Breast epithelium (tissue), 4 donors: ENCODE measurements at places on chromosomes 12 and 14. TPM values are rescaled to one million over a fixed set of nuclear protein-coding genes. Genes with fewer than 3 reads are reported as not detected.

Gene POTEG
- total RNA-seq, result not detected

Gene KRT75
- not detected for total RNA-seq

Gene ACVRL1
- 24.7 TPM for total RNA-seq

Gene BMP4
- 17.0 TPM for total RNA-seq

Gene OSGEP
- total RNA-seq, result 38.1 TPM

Gene LPCAT3
- total RNA-seq, result 67.5 TPM

Gene SIX1
- 5.0 TPM for total RNA-seq

Gene GPRC5D
- not detected for total RNA-seq

Gene DNAH10
- 0.44 TPM for total RNA-seq

Gene SIX6
- total RNA-seq, result not detected

Gene OR11G2
- not detected for total RNA-seq

Gene TAS2R14
- 8.8 TPM for total RNA-seq

Gene DIO2
- 2.2 TPM for total RNA-seq

Gene FGF23
- not detected for total RNA-seq

Gene SYCP3
- total RNA-seq, result 0.16 TPM

Gene C12orf76
- 18.1 TPM for total RNA-seq

Gene BCL11B
- total RNA-seq, result 2.6 TPM

Gene ITGA7
- total RNA-seq, result 190 TPM

Gene PLBD1
- total RNA-seq, result 20.6 TPM

Gene TAPBPL
- total RNA-seq, result 24.6 TPM

Gene LIN7A
- total RNA-seq, result 25.6 TPM

Gene TEX52
- total RNA-seq, result not detected

Gene OR4K5
- not detected for total RNA-seq

Gene PKP2
- 39.2 TPM for total RNA-seq

Gene LRP1-AS
- total RNA-seq, result not detected

Gene AGAP2
- total RNA-seq, result 1.2 TPM

Gene SUDS3
- 66.3 TPM for total RNA-seq

Gene FOXN4
- not detected for total RNA-seq

Gene PCED1B
- 1.6 TPM for total RNA-seq

Gene BATF
- 15.7 TPM for total RNA-seq

Gene PTGER2
- total RNA-seq, result 5.9 TPM

Gene KRT78
- total RNA-seq, result not detected

Gene CCDC38
- 0.73 TPM for total RNA-seq

Gene PRH2
- total RNA-seq, result not detected

Gene PLEKHD1
- total RNA-seq, result under 0.01 TPM

Gene CEBPE
- not detected for total RNA-seq

Gene LRRK2
- total RNA-seq, result 13.5 TPM

Gene GYS2
- total RNA-seq, result not detected

Gene MANSC1
- total RNA-seq, result 16.3 TPM
